ENCODE measurements at places on chromosomes 2 and 18.

- DNase-seq = no peak
- H3K27ac ChIP-seq = no peak overlapping the region
- H3K4me3 ChIP-seq = no peak overlapping the region
- no peaks in the 10 kb centered on the region for H3K4me1 ChIP-seq
- peaks cover 19% of the 10 kb centered on the region for H3K27me3 ChIP-seq
- no peaks in the 10 kb centered on the region for H3K36me3 ChIP-seq
Measured at GRCh38 chr2:235701206-235701981, 207.6 kb downstream of the AGAP1 start.

DNA sequence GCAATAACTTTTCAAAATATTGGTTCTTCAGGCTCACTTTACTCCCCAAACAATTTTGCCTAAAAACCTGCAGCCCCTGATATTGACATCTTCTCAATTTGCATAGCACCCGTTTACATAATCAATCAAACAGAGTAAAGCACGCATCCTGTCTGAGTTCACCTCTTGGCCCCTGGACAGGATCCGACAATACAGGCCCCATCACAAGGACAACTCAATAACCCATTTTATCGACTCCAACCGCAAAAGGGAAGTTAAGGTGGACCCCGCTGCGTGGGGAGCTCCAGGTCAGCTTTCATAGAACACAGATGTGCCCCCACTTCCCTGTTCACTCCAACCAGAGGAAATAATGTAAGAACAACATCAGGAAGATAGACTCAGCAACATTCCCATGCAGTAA, 44.7 kb downstream of the TTC32 start:
- peaks cover 14% of the 10 kb centered on the region for H3K27me3 ChIP-seq
- no peak for DNase-seq
- H3K4me1 ChIP-seq = no peaks in the 10 kb centered on the region
- H3K4me3 ChIP-seq = no peak overlapping the region
- no peaks in the 10 kb centered on the region for H3K36me3 ChIP-seq

- no peaks in the 10 kb centered on the region for H3K36me3 ChIP-seq
- peaks cover 23% of the 10 kb centered on the region for H3K4me1 ChIP-seq
- H3K4me3 ChIP-seq = peak overlapping the region; percentile 91
- peak; percentile 28 for DNase-seq
- peak overlapping the region; percentile 56 for H3K27ac ChIP-seq
Measured at GRCh38 chr2:12456293-12457106, 260.2 kb upstream of the TRIB2 start.

- H3K27ac ChIP-seq = no peak overlapping the region
- DNase-seq = no peak
- H3K27me3 ChIP-seq = no peaks in the 10 kb centered on the region
- peaks cover 15% of the 10 kb centered on the region for H3K4me1 ChIP-seq
Measured at GRCh38 chr2:207953354-207953753, 72.0 kb downstream of the PLEKHM3 start.

DNA sequence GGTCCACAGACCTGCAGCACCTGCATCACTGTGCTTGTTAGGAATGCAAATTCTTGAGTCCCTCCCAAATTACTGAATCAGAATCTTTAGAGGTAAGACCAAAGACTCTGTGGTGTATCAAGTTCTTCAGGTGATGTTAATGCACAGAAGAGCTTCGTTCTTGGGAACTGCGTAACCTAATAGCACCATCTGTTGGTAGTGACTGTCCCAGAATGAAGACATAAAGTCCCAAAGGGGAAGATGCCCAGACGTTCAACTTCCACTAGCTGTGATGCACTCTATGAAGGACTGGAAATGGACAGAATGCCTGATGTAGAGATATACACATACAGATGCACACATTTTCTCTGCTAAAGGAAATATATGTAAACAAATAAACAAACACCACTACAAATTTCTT, 576.0 kb downstream of the LRP1B start:
- no peak overlapping the region for H3K27ac ChIP-seq
- H3K4me1 ChIP-seq = no peaks in the 10 kb centered on the region
- H3K27me3 ChIP-seq = no peaks in the 10 kb centered on the region
- H3K36me3 ChIP-seq = no peaks in the 10 kb centered on the region
- H3K4me3 ChIP-seq = no peak overlapping the region

- H3K4me1 ChIP-seq = peaks cover 7% of the 10 kb centered on the region
- H3K4me3 ChIP-seq = no peak overlapping the region
- H3K36me3 ChIP-seq = peaks cover 5% of the 10 kb centered on the region
- H3K27me3 ChIP-seq = no peaks in the 10 kb centered on the region
- no peak overlapping the region for H3K27ac ChIP-seq
- no peak for DNase-seq
Measured at GRCh38 chr2:48270209-48270608, 259.7 kb upstream of the STON1 start.

- peaks cover 27% of the 10 kb centered on the region for H3K4me1 ChIP-seq
Measured at GRCh38 chr2:24972315-24972961, 683 bp upstream of the DNAJC27 start.

DNA sequence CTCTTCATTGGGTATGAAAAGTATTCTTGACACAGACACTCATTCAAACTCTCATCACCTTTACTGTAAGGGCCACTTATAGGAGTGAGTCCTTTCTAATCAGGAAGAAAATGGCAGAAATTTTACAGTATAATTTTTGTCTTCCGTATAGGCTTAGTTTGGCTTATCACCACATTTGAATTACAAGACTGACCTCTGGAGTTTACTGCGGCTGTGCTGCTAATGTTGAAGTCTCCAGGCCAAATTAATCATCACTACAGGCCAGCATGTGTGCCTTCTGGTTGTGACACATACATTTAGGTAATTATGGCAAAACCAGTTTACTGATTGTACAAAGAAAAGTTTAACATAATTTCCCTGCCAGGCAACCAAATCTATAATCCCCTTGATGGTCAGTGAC, 753.6 kb upstream of the GCFC2 start:
- H3K4me3 ChIP-seq = no peak overlapping the region
- H3K36me3 ChIP-seq = no peaks in the 10 kb centered on the region
- DNase-seq = no peak
- H3K27me3 ChIP-seq = no peaks in the 10 kb centered on the region

- no peaks in the 10 kb centered on the region for H3K27me3 ChIP-seq
- H3K4me3 ChIP-seq = no peak overlapping the region
Measured at GRCh38 chr2:169462896-169463695, 16.2 kb upstream of the BBS5 start.

GRCh38 chr2:225995796-225996461, 596.4 kb downstream of the NYAP2 start:
- H3K4me3 ChIP-seq = no peak overlapping the region
- H3K27ac ChIP-seq = no peak overlapping the region
- H3K27me3 ChIP-seq = no peaks in the 10 kb centered on the region

- no peak for DNase-seq
- no peaks in the 10 kb centered on the region for H3K27me3 ChIP-seq
- no peaks in the 10 kb centered on the region for H3K36me3 ChIP-seq
- H3K4me1 ChIP-seq = no peaks in the 10 kb centered on the region
- no peak overlapping the region for H3K4me3 ChIP-seq
- no peak overlapping the region for H3K27ac ChIP-seq
Measured at GRCh38 chr2:192265751-192266150, 71.0 kb upstream of the TMEFF2 start.

- no peak for DNase-seq
- H3K4me1 ChIP-seq = no peaks in the 10 kb centered on the region
- H3K4me3 ChIP-seq = no peak overlapping the region
- no peak overlapping the region for H3K27ac ChIP-seq
- H3K27me3 ChIP-seq = no peaks in the 10 kb centered on the region
Measured at GRCh38 chr18:65983750-65984149, 232.9 kb downstream of the CDH7 start.

DNA sequence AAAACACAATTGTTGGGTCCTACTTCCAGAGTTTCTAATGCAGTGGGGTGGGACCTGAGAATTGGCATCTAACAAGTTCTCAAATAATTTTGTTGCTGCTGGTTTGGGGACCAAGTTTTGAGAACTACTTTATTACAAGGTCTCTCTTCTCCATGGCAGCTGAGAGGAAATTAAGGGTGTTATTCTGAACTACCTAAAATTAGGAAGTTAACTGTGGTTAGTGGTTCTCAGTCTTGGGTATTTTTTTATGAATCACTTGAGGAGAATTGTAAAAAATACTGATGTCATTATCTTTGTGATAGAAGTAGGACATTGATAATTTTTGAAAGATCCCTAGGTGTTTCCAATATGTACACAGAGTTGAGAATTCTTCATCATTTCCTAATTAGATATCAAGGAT, 210.2 kb downstream of the MC4R start:
- H3K4me3 ChIP-seq = no peak overlapping the region
- H3K36me3 ChIP-seq = no peaks in the 10 kb centered on the region
- DNase-seq = no peak
- no peaks in the 10 kb centered on the region for H3K27me3 ChIP-seq
- no peak overlapping the region for H3K27ac ChIP-seq

DNA sequence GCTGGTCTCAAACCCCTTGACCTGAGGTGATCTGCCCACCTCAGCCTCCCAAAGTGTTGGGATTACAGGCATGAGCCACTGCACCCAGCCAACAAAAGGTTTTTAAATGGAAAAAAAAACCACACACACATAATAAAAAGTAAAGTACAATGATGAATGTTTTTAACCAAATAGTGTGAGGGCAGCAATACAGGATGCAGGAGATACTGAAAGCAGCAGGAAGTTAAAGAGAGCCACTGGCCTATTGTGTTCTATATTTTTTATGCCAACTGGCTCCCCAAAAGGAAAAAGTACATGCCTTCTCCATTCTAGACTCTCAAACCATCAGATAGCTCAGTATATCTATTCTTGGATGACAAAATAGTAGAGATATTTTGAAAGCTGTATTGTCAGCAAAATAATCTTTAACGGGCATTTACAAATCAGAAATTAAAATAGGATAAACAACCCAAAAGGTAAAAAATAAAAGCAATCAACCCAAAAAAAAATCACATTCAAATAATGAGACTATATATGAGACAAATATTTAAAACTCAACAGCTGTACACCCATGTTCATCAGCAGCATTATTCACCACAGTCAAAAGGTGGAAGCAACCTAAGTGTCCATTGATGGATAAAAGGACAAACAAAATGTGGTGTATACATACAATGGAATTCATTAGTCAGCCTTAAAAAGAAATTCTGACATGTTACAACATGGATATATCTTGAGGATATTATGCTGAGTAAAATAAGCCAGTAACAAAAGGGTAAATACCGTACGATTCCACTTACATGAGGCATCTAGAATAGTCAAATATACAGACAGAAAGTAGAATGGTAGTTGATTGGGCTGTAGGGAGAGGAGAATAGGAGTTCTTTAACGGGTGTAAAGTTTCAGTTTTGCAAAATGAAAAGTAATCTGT, 26.2 kb downstream of the GPATCH11 start:
- H3K4me1 ChIP-seq = no peaks in the 10 kb centered on the region
- no peak overlapping the region for H3K27ac ChIP-seq
- DNase-seq = no peak
- H3K27me3 ChIP-seq = no peaks in the 10 kb centered on the region
- peaks cover 18% of the 10 kb centered on the region for H3K36me3 ChIP-seq

DNA sequence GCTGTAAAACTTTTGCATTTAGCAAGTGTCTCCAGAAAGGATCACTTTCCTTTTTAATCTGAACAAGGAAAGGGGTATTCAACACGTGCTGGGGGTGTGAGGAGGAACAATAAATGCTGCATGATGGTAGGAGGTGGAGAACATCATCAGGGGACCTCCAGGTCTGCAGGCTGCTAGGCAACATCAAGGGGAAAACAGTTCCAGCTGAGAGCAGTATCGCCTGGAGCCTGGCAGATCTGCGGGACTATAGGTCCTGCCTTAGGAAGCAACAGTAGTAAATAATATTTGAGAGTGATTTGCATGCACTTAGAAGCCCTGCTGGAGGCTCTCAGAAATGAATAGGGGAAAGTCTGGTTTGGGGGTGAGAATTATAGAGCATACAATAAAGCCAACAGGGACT, 175.6 kb downstream of the SUCLG1 start:
- H3K27me3 ChIP-seq = peaks cover 16% of the 10 kb centered on the region
- no peak overlapping the region for H3K27ac ChIP-seq
- no peak overlapping the region for H3K4me3 ChIP-seq
- DNase-seq = no peak

DNA sequence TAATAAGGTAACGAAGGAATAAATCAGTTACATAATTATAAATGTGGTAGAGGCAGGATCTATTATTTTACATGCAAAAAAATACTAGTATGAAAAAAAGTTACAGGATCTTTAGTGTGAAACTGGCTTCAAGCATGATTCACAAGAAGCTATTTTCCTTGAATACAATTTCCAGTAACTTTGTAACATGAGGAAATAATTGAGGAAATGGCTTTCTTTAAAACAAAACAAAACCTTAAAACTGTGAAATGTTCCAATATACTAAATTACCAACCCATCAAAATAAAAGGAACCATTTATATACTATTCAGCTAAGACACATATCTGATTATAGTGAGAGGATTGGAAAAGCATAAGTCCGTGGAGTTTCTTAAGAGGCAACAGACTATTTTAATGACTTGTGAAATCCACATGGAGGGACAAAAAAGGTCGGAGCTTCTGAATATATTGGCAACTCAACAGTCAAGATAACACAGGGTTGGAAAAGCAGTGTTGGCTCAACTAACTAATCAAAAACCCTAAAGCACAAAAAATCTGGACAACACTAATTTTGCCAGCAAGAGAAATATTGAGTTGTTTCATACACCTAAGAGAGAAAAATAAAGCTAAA, 10.6 kb downstream of the IRS1 start:
- no peaks in the 10 kb centered on the region for H3K27me3 ChIP-seq
- no peak for DNase-seq
- no peak overlapping the region for H3K4me3 ChIP-seq
- no peak overlapping the region for H3K27ac ChIP-seq
- no peaks in the 10 kb centered on the region for H3K36me3 ChIP-seq

- H3K36me3 ChIP-seq = no peaks in the 10 kb centered on the region
- no peak for DNase-seq
- H3K4me1 ChIP-seq = no peaks in the 10 kb centered on the region
Measured at GRCh38 chr18:4854671-4855070, 342.4 kb downstream of the AKAIN1 start.

DNA sequence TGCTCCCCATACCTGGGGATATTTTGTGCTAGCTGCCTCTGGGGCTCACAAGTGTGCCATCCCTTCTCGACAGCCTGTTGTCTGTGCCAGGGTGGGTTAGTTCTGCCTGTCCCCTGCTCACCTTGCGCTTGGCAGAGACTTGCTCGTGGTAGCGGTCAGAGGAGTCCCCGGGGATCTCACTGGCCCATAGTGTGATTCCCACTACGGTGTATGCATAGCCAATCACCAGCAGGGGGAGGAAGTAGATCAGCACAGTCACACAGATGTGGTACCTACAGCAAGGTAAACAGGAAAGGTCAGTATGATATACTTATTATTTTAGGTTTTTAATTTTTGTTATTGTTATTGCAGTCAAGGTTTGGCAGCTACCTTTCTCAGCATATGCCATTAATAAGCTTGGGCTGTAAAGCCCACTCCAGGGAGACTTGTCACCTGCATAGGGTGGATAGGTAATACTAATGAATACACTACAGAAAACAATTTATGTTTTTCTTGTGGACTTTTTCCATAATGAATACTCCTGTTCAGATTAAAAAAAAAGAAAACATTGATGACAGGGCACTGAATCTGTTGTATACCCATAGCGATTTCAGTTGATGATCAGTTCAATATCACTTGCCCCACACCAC, 95.2 kb downstream of the POLE4 start:
- no peaks in the 10 kb centered on the region for H3K4me1 ChIP-seq
- no peak overlapping the region for H3K4me3 ChIP-seq
- H3K27me3 ChIP-seq = no peaks in the 10 kb centered on the region
- H3K27ac ChIP-seq = no peak overlapping the region
- no peak for DNase-seq
